ENCODE measurements at places on chromosomes 13 and 19. TPM values are rescaled to one million over a fixed set of nuclear protein-coding genes. Genes with fewer than 3 reads are reported as not detected.
A peak's percentile ranks its signal among the peaks of the same experiment; 100 is the strongest.

DNA sequence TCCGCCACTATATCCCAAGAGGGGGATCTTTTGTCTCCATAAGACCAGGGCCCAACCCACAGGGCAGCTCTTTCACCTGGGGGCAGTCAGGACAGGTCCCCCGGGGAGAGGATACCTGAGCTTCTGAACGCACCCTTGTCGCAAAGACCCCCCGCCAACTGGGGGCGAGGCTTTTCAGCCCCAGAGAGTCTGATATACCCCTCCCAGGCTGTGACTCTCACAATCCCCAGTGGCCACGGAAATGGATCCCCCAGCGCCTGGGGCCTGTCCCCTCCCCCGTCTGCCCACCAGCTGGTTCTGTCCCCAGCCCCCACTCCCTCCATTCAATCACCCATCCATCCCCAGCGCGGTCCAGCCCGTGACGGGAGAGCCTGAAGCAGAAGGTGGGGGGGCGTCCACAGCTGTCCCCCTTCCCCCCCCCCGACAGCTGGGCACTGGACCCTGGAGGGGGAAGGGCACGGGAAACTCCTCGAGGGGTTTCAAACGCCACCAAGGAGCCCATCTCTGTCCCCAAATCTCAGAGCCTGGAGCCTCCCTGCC, 823 bp downstream of the DOCK6 start:
- DNase-seq = peak; percentile 24

DNA sequence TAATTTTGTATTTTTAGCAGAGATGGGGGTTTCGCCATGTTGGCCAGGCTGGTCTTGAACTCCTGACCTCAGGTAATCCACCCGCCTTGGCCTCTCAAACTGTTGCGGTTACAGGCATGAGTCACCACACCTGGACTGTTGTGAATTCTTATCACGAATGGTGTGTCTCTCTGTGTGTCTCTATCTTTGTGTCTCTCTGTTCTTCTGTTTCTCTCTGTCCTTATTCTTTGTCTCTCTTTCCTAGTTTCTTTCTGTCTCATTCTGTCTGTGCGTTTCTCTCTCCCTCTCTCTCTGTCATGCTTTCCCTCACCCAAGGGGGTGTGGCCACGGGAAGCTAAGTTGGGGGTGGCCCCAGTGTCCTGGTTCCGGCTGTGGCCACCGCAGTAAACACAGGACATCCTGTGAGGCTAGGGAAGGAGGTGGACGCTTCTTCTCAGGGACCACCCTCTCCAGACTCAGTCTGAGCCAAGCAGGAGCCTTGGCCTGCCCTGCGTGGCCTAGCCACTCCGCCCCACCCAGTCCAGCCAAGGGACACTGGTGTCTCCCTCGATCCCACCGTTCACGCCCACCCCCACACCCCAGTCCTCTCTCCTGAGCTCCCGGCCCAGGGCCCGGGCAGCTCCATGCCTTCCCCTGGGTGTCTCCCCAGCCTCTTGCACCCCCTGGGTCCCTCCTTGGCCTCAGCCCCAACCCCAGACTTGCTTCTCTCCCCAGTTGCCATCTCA, 3.9 kb upstream of the PRX start:
- no peak for DNase-seq

DNA sequence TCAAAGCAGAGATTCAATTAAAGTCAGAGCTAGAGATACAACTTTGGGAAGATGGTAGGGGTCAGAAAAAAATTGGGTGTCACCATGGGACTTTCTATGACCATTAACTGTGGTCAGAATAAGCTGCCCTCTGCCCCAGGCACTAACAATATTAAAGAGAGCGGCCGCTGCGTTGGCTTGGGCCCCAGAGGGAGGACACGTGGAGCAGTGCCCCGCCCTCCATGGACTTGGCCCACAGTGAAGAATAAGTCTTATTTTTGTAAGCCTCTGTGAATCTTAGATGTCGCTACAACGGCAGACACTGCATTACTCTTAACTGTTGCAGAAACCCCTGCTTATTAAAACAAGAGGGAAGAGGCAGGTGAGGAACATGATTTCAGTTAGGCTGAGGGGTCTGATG, 172.7 kb downstream of the UQCRFS1 start:
- DNase-seq = no peak

CBLC gene
- 0.44 TPM for polyA plus RNA-seq

All from spinal cord (tissue), 10 donors.